SJSA1 (cell line): ENCODE measurements at places on chromosomes 5 and 9. TPM values are rescaled to one million over a fixed set of nuclear protein-coding genes. Genes with fewer than 3 reads are reported as not detected.

GRCh38 chr9:88235615-88236014 lies 97.3 kb upstream of the SPATA31C2 start:
- DNase-seq = no peak

GRCh38 chr5:5854087-5854486 lies 431.6 kb downstream of the ICE1 start:
- no peak for DNase-seq

GRCh38 chr5:181181650-181182565 lies 23.1 kb downstream of the TRIM7 start:
- DNase-seq = no peak

GRCh38 chr5:27705661-27706060 lies 667.3 kb upstream of the CDH9 start:
- DNase-seq = no peak

- no peak for DNase-seq
These were observed 35.5 kb downstream of the RFK start for GRCh38 chr9:76358628-76359280.

DNA sequence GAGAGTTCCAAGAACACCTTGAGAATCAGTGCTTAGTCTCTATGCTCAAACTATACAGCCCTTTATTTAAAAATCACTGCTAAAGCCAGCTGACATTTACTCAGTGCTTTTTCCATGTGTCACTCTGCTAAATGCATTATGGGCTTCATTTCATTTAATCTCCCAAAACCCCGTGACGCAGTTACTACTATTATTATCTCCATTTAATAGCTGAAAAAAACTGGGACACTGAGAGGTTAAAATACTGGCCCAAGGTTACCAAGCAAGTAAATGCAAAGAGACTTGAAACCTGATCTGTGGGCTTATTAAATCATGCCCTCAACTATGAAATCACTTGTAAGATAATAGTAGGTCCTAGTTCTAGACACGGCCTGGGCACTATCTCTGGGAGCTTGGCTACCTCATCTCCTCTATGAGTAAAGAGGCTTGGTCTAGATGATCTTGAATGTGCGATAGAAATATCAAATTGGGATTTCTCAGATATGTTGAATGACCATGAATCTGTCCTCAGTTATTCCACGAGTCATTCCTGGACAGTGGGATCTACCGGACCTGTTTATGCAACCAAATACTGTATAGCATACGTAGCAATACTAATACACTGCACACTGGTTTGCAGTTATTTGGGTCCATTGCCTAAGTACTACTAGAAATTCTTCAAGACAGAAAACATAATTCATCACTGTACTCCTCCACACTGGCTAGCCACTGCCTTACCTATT lies 32.3 kb downstream of the MARCHF11 start:
- no peak for DNase-seq

DNA sequence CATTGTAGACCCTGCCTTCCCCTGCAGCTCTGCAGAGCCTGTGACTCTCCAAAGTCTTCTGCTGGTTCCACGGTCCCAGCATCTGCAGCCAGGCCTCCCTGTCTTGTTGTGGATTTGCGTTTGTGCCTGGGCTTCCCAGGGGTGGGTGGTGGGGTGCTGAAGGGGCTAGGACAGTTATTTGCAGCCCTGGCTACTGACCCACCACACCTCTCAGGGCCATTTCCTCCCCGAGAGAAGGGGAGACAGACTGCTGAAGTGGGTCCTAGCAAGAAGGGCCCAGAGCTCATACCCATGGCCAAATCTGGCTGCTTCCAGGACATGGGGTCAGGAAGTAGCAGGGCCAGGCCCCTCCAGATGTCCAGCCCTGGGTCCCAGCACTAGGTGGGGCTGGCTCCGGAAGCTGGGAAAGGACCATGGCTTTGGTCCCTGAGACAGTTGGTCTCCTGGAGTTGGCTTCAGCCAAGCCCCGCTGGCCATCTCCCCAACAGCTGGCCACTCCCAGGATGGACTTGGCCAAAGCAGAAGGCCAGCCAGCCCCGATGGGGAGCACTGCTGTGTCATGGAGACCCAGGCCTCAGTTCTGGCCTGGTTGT lies 26.3 kb downstream of the GSN start:
- DNase-seq = no peak

The SLF1 gene
- 7.1 and 19.9 TPM in 2 replicates for total RNA-seq

The LHFPL2 gene
- total RNA-seq = 19.3 and 45.7 TPM in 2 replicates
